Activated CD4-positive, alpha-beta T cell treated with anti-CD3 and anti-CD28 coated beads, Interleukin-10, Interleukin-2, amounts not matched to agents 100 ng/mL and 50 ng/mL, durations not matched to agents 16 hours and 8 hours (primary cell): ENCODE measurements at places on chromosomes 5 and 9.

DNA sequence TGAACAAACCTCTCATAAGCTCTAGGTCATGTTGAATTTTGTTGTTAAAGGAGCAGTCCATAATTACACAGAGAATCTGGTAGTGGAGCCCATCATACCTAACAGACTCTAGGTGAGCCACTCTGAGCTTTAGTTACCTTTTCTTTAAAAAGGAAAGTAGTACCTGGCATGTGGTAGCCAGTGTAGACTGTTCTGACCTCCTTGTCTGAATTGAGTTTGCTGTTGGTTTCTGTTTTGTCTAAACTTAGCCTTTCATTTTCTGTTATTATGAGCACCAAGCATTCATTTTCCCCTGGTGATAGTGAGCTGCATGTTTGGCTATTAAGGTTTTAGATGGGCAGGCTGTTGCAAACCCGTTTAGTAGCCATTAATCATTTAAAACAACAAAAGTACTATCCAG, 112.2 kb downstream of the MAST4 start:
- DNase-seq = peak; percentile 7

DNA sequence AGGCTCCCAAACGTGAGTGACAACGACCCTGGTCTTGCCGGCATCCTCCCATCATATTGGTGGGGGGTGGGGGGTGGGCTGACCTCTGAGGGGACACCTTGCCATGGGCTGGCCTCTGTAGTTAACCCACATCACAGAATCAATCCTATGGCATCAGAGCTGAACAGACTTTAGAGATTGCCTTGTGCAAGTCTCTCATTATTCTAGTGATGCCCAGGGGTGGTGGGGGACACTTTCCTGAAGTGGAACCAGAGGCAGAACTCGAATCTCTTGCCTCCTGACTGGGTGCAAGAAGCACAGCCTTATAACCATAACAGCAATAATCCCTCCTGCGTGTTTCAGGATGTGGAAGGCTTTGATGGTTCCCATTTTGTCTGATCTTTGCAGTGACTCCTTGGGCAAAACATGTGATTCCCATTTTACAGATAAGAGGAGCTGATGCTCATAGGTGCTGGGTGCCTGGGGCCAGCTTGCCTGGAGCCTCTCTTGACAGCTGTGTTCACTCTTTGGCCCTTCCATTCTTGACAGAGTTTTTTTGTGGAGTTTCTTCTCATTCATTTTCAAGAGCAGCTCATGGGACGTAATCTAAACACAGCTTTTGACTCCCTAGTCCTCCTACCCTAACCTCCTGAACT, 18.6 kb upstream of the PITX1 start:
- DNase-seq = no peak

GRCh38 chr9:34992376-34992951, 2.9 kb downstream of the DNAJB5 start:
- peak; percentile 65 for DNase-seq

DNA sequence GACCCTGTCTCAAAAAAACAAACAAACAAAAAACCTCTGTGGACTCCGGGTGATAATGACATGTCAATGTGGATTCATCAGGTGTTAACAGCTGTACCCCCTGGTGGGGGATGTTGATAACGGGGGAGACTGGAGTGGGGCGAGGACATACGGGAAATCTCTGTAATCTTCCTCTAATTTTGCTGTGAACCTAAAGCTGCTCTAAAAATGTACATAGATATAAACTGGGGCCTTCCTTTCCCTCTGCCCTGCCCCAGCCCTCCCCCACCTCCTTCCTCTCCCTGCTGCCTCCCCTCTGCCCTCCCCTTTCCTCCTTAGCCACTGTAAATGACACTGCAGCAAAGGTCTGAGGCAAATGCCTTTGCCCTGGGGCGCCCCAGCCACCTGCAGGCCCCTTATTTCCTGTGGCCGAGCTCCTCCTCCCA, 1.4 kb upstream of the CEL start:
- DNase-seq = no peak

DNA sequence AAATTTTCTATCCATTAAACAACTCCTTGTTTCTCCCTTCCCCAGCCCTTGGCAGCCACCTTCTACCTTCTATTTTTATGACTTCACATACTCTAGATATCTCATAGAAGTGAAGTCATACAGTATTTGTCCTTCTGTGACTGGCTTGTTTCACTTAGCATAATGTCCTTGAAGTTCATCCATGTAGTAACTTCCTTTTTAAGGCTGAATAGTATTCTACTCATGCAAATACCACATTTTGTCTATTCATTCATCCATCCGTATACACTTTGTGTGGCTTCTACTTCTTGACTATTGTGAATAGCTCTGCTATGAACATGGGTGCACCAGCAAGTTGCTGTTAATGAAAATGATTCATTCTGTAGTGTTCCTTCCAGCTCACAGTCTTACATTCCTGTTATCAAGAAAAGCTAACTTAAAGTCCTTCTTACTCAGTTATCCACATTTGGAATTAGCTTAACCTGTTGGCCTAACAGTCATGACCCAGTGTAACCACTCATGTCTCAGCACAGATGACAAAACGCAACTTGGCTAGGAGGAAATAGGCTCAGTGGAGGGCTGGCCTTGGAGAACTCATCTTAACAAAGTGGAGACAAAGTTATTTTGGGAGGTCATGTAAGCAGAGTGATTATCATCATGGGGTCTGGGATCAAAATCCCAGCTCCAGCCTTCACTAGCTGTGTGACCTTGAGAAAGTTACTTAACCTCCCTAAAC, 129.7 kb upstream of the MAP3K1 start:
- no peak for DNase-seq

DNA sequence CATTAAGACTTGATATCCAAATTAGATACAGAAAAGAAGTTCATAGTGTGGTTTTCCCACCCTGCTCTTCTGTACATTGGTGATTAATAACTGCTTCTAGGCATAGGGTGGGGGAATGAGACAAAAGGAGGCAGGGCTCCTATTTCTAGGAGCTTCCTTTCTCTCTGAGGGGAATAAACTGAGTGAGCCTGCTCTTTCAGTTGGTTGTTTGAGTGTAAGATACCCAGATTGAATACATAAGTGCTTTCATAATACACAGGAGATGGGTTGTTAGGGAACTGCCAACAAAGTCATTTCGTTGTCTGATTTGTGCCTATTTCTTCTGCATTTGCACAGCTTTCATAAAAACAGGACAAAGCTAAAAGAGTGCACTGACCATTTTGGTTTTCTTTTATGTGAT, 48.9 kb upstream of the TTC23L start:
- no peak for DNase-seq

GRCh38 chr5:96627792-96628398, 34.3 kb upstream of the CAST start:
- peak; percentile 4 for DNase-seq

GRCh38 chr5:65880496-65881072, 45.8 kb upstream of the ERBIN start:
- DNase-seq = no peak

DNA sequence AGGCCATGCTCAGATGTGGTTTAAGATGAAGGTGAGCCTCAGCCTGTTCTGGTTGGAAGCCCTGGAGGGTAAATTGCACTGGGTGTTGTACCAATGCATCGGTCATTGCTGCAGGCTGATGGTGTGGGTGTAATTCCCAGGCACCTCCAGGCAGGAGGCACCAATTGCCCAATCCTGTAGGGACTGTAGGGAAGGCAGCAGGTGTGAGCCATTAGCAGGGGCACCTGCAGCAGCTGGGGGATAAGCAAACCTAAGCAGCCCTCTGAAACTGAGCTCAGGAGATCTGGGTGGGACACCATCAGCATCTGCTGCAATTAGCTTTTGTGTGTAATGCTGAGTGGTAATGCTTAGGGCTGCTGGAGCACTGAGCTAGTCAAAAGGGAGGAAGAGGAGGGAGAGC, 190.1 kb upstream of the TBC1D2 start:
- DNase-seq = no peak

- DNase-seq = no peak
Measured at GRCh38 chr9:99486684-99487083, 264.6 kb downstream of the SEC61B start.

GRCh38 chr9:98575379-98576346, 133.1 kb downstream of the GABBR2 start:
- peak; percentile 83 for DNase-seq

- no peak for DNase-seq
Measured at GRCh38 chr5:54457094-54457862, 1.8 kb downstream of the HSPB3 start.

- DNase-seq = no peak
Measured at GRCh38 chr5:5332287-5332686, 90.2 kb upstream of the ICE1 start.

DNA sequence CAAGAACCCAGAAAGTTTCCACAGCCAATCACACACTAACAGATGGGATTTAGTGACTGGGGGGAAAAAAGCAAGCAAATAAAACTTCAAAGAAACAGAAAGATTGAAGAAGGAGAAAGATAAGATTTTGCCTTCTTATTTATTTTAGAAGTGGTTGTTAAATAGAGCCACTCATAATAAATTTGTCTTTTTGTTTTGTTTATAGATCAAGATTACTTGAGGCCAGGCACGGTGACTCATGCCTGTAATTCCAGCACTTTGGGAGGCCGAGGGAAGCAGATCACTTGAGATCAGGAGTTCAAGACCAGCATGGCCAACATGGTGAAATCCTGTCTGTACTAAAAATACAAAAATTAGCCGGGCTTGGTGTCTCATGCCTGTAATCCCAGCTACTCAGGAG, 94.9 kb upstream of the RANBP3L start:
- DNase-seq = no peak

- no peak for DNase-seq
Measured at GRCh38 chr5:73327908-73328455, 120.6 kb downstream of the FOXD1 start.

DNA sequence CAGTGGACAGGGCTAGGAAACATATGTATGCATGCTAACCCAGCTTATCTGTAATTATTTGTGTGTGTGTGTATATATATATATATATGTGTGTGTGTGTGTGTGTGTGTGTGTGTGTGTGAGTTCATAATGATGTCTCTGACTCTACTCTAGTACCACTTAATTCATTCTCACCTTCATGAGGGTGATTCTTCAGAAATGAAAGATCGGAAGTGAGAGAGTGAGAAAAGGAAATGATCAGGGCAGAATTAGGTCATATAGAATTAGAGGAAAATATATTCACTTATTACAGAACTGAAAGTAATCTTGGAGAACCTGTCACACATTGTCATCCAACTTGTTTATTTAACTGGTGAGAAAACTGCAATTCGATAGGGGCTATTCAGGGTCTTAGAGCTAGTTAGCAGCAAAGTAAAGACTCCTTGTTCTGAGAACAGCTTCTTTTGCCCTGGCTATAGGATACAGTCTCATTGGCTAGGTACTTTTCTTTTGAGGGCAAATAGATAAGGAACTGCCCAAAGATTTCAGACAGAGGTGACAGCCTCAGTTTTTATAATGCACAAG, 58.8 kb downstream of the C9orf153 start:
- peak; percentile 14 for DNase-seq

- DNase-seq = no peak
Measured at GRCh38 chr9:131562032-131562959, 17.0 kb downstream of the PRRT1B start.

- no peak for DNase-seq
Measured at GRCh38 chr5:116908537-116908936, 333.9 kb upstream of the SEMA6A start.

GRCh38 chr9:13992138-13993088, 321.5 kb downstream of the NFIB start:
- DNase-seq = no peak

DNA sequence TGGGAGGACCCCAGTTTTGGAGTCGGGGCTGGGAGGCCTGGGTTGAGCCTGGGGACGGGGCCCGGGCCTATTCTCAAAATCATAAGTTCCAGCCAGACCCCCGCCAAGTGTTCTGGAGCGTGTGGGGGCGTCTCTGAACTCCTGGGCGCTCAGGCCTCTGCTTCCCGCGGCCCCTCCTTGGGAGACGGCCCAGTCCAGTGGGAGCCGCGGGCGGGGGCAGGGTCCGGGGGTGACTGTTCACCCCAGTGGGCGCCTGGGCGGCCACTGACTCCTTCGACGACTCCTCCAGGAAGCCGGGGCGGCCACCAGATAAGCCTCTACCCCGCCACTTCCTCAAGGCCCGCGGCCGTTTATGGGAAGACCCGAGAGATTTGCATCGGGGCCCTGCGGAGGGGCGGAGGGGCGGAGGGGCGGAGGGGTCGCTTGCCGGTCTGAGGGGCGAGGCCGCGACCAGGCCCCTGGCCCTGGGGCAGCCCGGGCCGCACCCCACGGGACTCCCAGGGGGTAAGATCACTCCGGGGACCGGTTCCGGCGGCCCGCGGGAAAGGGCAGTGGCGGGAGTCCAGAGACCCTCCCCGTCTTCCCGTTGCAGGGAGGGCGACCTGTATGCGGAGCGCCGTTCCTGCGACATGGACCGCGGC, 655 bp downstream of the TOR4A start:
- DNase-seq = no peak

DNA sequence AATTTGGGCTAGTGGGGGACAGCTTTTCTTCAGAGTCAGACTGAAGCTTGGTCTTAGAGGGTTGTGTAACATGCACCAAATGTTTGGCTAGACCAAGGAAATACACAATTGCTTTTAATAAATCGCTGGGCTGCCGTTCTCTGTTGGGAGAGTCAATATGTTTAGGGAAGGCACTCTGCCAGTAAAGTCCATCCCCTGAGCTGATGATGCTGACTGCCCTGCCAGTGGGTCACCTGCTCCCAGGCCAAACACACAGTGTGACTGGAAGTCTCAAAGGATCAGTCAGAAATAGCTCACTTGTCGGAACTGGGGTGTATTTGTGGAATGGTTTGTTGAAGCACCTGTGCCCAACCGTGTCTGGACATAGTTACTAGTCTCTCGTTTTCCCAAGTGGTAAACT, 17.9 kb upstream of the ZNF474 start:
- DNase-seq = no peak

GRCh38 chr9:112334432-112334841, 1.0 kb upstream of the PTBP3 start:
- peak; percentile 84 for DNase-seq

DNA sequence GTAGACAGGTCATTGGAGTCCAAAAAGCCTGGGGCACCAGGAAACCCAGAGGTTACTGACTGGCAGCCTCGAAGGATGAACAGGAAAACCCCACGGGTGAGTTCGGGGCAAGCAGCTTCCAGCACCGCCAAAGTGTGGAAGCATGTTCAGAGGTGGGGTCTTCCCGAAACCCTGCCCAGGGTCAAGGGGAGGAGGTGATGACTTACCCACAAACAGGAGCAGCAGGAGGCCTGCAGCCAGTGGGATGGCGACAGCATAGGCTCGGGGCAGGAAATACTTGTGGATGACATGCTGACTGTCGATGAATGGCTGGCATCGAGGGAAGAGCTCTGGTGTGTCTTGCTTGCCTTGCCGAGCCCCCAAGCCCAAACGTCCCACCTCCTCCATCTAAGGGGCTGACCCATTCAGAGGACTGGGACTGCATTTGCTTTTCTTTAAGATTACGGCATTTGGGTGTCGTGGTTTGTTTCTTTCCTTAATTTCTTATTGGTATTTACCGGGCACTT, 1.3 kb downstream of the DPM2 start:
- no peak for DNase-seq

GRCh38 chr9:36993933-36994764, 39.9 kb downstream of the PAX5 start:
- DNase-seq = no peak

GRCh38 chr9:114720086-114720676, 38.2 kb upstream of the TEX48 start:
- DNase-seq = no peak

GRCh38 chr5:89260254-89260653, 377.3 kb upstream of the MEF2C start:
- no peak for DNase-seq

GRCh38 chr9:7433508-7434292, 365.9 kb downstream of the DMAC1 start:
- DNase-seq = no peak

- peak; percentile 4 for DNase-seq
Measured at GRCh38 chr9:7871977-7872730, 72.6 kb upstream of the DMAC1 start.
